Small intestine (tissue), 16 donors: ENCODE measurements at places on chromosomes 6 and 20. TPM values are rescaled to one million over a fixed set of nuclear protein-coding genes. Genes with fewer than 3 reads are reported as not detected.

The PI3 gene
- 61.0 TPM for polyA plus RNA-seq

The BPIFB2 gene
- not detected for polyA plus RNA-seq

DNA sequence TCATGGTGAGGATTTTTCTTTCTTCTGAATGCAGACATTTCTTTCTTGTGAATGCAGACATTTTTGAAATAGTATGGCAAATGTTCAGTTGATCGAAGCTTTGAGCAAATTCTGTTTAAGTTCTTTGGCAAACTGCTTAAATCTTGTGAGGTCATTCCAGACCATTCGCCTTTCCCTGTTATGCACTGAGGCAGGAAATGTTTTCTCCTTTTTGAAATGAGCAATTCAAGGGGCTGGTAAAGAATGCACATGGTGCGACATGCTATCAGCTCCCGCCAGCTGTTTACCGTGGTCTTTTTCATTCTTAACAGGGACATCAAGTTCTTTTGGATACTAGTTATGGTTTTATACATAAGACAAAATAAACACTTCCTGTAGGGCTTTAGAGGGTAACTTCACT, 112.0 kb upstream of the CCN2 start:
- H3K36me3 ChIP-seq = no peaks in the 10 kb centered on the region
- H3K27me3 ChIP-seq = no peaks in the 10 kb centered on the region
- no peak for DNase-seq
- H3K4me1 ChIP-seq = peaks cover 8% of the 10 kb centered on the region
- no peak overlapping the region for H3K27ac ChIP-seq

DNA sequence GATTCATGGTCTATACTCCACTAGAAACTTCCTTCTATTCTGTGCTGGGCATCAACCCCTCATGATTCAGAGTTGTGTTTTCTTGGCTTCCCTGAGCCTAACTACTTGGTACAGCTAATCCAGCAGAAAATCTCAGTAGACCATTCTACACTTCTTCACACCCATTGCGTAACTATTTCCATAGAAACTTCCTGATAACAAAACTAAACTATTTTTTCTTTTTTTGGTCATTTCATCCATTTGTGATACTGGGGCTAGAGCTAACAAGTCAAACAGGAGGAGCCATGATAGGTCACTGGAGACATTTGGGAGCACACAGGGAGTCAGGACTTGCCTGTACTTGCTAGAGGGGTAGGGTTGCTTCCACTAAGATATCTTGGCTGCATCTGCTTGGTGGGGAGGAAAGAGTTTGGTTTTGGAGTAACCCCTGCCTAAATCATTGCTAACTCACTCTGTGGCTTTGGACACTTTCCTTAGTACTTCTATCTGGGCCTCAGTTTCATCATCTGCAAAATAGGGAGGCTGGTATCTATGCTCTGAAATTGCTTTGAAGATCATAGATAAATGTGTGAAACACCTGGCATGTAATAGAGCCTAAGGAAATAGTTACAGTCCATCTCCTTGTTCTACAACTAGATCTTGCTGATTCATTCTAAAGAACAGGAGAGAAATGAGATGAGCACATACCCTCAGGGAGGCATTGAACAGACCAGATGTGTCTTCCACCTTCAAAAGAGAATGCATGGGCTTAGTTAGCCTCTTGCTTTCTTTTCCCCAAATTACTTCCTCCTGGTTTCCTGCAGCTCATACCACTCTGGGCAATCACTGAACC, 127.9 kb upstream of the ADGRF1 start:
- H3K27ac ChIP-seq = no peak overlapping the region
- H3K4me1 ChIP-seq = no peaks in the 10 kb centered on the region
- H3K36me3 ChIP-seq = no peaks in the 10 kb centered on the region
- H3K27me3 ChIP-seq = no peaks in the 10 kb centered on the region
- DNase-seq = no peak

DNA sequence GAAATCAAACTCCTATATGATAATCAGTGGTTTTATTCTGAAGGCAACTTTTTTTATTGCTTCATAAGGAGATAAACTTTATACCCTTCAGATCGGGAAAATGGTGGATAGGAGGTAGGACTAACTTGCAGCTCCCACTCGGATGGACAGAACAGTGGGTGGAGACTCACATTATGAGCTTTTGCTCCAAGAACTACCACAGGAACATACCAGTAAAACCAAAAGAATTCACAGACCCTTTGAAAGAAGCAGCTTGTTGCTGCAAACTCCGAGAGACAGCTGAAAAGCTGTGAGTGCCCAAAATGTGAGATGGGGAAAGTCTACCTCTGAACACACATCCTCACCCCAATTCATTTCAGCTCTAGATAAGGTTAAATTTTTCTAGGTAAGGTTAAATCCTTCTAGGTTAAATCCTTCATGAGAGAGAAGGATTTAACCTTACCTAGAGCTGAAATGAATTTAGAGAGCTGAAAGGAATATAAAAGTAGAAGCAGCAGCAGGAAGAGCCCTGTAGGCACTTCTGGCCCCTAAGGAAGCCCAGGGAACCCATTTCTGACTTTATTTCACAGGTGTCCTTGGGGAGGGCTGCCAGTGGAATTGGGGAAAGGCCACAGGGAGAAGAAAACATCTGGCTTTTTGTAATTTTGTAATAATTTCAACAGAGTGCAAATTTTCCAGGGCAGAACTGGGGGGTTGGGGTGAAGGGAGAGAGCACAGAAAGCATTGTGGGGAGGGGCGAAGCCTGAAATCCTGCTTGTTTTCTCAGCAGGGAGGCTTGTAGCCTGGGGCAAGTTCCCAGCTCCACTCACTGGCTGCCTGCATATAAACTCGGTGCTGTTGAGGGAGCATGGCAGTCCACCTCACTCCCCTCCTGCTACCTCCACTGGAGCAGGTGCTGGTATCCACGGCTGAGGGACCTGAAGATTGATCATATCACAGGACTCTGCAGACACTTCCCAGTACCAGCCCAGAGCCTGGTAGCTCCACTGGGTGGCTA, 65.9 kb upstream of the HCRTR2 start:
- H3K4me1 ChIP-seq = no peaks in the 10 kb centered on the region
- no peaks in the 10 kb centered on the region for H3K36me3 ChIP-seq
- no peak overlapping the region for H3K4me3 ChIP-seq
- no peaks in the 10 kb centered on the region for H3K27me3 ChIP-seq

DNA sequence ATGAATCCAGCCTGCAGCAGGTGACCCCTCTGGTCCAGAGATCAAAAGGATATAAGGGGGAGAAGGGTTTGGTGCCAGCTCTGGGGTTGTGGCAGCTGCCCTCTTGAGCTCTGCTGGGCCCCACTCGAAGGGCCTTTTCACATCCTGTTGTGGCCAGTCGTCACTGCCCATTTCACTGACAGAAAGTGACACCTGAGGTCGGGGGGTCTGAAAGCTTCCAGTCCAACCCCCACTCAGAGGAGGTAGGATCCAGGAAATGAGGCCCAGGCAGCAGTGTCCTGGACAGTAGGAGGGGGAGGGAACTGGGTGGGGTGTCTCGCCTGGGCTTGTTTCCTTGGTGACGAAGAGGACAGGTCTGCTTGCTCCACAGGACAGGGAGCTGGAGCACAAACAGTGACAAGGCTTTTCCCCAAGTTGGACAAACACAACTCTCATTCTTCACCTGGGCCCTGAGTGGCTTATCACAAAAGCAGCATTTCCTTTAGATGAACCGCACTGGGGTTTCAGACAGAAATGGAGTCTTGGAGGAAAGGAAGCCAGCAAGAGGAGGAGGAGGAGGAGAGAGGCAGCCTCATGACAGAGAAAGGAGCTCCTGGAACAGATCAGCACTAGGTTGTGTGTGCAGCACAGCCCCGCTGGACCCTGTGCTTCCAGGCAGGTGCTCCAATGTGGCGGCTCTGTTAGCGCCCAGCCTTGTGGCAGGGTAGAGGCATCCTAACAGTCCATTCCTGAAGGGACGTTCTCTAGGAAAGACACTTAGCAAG, 11.0 kb downstream of the FRS3 start:
- no peaks in the 10 kb centered on the region for H3K27me3 ChIP-seq
- H3K4me1 ChIP-seq = peaks cover 20% of the 10 kb centered on the region
- H3K27ac ChIP-seq = no peak overlapping the region
- peaks cover 6% of the 10 kb centered on the region for H3K36me3 ChIP-seq
- no peak overlapping the region for H3K4me3 ChIP-seq
- DNase-seq = no peak

GRCh38 chr6:5334341-5334740, 73.0 kb downstream of the FARS2 start:
- H3K27ac ChIP-seq = no peak overlapping the region
- DNase-seq = no peak
- no peaks in the 10 kb centered on the region for H3K36me3 ChIP-seq
- no peaks in the 10 kb centered on the region for H3K27me3 ChIP-seq
- no peak overlapping the region for H3K4me3 ChIP-seq
- H3K4me1 ChIP-seq = no peaks in the 10 kb centered on the region
